ENCODE measurements at places on chromosomes 12 and 14.

GRCh38 chr14:53954551-53955228 is 1.9 kb downstream of the BMP4 start:
- peak; percentile 37 for DNase-seq

- peak; percentile 77 for DNase-seq
Measured at GRCh38 chr12:50074936-50075807, 10.0 kb upstream of the SMARCD1 start.

DNA sequence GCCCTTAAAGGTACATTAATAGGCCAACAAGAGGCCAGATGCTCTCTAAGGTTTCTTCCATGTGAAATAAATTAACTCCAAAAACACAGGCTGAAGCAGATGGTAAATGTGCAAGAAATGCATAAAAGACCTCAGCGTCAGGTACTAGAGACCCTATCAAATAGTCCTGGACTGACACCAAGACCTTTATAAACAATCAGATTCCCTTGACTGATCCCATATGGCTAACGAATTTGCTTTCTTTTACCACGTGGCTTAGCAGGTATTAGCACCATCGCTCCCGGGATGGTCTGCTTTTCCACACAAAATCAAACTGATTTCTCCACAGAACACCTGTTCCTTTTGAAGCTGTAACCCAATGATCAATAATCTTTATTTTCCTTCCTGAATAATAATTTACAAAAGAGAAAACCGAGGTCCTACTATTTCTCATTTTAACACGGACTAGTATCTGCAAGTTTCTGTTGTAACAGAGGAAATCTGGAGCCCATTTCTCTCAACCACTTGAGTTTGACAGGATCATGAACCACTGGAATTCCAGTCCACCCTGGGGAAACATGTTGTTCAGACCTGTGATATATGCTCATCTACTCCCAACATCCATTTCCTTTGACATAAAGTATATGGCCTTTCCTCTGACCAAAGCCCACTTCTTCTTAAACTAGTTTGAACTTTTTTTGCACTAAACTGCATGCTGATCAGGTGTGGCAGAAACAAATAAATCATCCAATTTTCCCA is 48.2 kb upstream of the DAAM1 start:
- DNase-seq: no peak

GRCh38 chr12:15256761-15257160 is 35.5 kb upstream of the RERG start:
- DNase-seq: peak; percentile 59

DNA sequence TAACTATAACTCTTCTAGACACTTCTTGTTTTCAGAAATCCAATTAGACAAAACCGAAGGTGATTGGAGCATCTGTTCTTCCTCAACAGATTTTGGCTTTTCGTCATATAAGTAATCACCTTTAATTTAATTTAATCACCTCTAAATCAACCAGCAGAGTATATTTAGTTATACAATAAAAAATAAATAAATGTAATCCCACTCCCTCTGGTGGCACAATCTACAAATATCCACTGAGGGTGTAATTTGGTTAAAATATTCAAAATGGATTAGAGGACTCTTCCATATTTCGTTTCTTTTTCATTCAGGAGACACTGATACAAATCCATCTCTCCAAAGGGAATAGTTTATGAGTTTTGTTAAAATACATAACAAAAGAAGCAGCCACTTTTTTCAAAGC is 18.3 kb upstream of the SLC35F4 start:
- no peak for DNase-seq

- no peak for DNase-seq
Measured at GRCh38 chr12:93186131-93186530, 191.6 kb upstream of the NUDT4 start.

DNA sequence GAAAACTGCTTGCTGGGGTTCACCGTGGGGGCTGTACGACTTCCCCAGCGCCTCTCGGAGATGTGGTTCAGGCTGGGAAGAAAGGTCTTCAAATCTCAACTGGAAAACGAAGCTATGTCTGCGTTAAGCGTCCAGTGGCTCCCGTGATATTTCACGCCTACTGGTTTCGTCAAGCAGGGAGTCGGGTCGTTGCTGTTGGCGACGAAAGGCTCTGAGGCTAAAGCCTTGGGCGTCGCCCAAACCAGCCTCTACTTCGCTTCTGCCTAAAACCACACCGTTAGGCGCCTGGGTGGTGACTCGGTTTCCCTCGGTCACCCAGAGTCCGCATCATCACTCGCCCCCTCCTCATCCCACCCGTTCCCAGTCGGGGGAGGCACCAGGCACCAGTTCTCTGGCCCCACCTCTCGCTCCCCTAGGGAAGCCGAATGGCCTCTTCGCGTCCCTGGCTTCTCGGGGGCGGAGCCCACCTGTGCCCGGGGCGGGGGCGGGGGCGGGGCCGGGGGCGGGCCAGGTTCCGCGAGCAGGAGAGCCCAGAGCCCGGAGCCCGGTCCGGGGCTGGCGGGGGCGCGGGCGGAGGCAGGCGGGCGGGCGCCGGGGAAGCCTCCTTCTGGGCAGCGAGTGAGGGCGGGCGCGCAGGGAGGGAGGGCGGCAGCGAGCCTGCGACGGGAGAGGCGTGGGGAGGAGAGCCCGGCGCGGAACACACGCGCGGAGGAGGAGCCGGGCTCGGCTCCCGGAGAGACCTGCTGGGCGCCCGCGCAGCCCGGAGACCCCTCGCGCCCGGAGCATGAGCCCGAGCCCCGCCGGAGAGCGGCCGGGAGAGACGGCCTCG is at the start of gene B4GALNT3:
TSS of gene B4GALNT3 (plus strand) at position 510 of the 829 bp plus-strand sequence. CDS start 438 bp downstream, outside the sequence.
- peak; percentile 88 for DNase-seq

DNA sequence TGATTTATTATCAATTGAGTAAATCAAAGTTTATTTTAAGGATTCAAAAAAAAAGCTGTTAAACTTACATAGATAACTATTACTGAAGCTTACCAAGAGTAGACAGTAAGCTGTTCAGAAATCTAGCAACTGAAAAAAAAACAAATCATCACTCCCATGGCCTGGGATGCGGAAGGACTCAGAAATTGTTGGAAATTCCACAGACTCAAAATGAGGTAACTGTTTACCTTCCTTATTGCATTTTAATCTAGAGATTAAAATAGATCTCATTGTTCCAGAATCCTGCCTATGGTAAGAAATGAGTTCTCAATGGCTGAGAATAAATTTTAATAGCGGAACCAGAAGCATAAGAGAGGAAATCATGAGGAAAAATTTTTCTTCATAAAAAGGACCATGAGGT is 87.2 kb downstream of the PPM1H start:
- DNase-seq: no peak

GRCh38 chr12:94498073-94498472 is 38.4 kb upstream of the CEP83 start:
- DNase-seq: no peak

DNA sequence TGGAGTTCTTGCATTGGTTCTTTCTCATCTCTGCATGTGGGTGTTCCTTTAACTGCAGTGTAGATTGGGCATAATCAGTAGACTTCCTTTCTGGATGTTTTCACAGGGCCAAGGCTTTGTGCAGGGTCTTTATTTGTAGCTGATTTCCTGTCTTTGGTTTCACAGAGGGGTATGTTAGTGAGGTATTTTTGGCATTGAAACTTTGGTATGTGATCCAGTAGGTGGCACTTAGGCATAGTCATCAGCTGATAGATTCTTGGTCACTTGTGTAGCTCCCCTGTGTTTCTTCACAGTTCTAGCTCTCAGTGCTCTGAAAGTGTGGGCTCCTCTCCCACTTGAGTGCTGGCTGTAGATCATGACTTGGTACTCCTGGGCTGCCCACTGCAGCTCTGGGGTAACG is 52.7 kb upstream of the LMO3 start:
- DNase-seq: no peak

GRCh38 chr14:106850913-106851825 is 1324.8 kb downstream of the TMEM121 start:
- no peak for DNase-seq

DNA sequence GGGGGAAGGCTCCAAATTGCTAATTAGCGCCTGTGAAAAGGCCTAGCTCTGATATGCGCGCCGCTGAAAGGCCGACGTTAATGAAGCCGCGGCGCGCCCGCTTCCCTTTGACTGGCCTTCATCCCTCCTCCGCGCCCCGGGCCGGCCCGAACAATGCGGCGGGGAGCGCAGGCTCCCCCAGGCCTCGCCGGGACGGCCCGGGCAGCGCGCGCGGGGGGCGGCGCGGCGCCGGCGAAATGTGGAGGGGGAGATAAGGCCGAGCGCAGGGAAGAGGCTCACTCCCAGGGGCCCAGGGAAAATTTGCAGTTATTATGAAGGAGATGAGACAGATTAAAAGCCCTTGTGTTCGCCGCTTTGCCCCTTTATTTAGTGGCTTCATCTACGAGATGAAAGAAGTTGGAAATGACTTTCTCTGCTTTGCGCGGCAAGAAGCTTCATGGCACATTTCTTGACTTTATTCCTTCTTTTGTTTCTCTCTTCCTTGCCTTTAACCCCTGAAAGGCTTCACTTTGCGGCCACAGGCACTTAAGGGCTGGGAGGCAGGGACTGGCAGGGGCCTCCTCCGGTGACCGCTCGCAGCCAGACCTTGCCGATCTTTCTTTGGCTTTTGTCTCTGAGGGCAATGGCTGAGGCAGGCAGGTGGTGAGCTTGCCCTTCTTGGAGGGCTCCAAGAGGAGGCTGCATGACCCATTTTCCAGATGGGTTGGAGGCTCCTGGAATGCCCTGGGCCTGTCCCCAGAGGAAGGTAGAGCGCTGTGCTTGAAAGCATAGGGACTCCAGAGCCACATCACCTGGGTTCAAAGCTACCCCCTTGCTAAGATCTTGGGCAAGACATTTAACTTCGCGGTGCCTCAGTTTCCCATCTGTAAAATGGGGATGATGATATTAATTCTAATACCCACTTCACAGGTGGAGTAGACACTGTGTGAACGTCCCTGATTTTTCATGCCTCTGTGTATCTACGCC is 12.7 kb upstream of the GPATCH2L start:
- DNase-seq: no peak

DNA sequence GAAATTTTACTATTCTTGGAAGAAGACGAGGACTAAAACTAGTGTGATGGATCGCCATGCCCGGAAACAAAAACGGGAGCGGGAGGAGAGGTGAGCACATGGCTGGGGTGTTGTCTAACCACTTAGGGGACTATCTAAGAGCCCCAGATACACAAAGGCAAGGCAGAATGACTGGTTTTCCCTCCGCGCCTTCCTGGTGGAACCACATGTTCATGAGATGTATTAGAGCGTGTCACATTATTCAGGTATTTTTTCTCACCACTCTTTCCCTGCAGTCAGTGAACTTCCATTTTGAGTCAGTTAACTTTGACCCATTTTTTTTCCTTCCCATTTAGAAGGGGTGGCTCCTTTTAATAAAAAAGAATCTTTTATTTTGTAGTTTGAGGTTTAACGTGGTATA is 68.8 kb upstream of the TRAF3 start:
- DNase-seq: no peak

DNA sequence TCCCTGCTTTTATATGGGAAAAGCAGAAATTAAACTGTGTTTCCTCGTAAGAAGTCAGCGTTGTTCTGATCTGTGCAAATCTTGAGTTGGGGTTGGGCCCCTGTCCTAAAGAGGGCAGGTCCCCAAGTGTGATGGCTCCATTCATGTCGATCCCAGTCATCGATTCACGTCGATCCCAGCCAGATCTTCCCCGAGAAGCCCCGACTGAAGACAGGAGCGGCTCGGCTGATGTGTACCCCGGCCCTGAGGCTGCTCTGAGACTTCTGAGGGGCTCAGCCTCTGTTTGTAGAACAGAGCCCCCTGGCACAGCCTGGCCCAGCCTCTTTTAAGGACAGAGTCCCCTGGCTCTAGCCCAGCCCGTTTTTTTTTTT is 9.3 kb downstream of the PGAM5 start:
- DNase-seq: no peak

All from tibial artery (tissue), 4 donors.